Amniotic epithelial cell (primary cell): ENCODE measurements at places on chromosomes 6 and 20.
A peak's percentile ranks its signal among the peaks of the same experiment; 100 is the strongest.

DNA sequence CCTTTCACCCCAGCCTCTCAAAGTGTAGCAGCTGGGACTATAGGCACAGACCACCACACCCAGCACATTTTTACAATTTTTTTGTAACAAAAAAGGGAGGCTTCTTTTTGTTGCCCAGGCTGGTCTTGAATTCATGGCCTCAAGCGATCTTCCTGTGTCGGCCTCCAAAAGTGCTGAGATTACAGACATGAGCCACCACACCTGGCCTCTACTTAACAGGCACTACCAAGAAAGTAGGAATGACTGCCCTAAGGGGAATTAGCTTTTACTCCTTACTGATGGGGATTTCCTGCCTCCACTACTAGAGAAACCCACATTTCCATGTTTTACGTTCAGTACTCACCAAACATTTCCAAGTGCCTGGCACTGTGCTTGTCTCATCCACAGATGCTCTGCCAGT, 109.6 kb downstream of the CARMIL1 start:
- DNase-seq = no peak

GRCh38 chr6:94217836-94218235, 798.5 kb upstream of the EPHA7 start:
- no peak for DNase-seq

DNA sequence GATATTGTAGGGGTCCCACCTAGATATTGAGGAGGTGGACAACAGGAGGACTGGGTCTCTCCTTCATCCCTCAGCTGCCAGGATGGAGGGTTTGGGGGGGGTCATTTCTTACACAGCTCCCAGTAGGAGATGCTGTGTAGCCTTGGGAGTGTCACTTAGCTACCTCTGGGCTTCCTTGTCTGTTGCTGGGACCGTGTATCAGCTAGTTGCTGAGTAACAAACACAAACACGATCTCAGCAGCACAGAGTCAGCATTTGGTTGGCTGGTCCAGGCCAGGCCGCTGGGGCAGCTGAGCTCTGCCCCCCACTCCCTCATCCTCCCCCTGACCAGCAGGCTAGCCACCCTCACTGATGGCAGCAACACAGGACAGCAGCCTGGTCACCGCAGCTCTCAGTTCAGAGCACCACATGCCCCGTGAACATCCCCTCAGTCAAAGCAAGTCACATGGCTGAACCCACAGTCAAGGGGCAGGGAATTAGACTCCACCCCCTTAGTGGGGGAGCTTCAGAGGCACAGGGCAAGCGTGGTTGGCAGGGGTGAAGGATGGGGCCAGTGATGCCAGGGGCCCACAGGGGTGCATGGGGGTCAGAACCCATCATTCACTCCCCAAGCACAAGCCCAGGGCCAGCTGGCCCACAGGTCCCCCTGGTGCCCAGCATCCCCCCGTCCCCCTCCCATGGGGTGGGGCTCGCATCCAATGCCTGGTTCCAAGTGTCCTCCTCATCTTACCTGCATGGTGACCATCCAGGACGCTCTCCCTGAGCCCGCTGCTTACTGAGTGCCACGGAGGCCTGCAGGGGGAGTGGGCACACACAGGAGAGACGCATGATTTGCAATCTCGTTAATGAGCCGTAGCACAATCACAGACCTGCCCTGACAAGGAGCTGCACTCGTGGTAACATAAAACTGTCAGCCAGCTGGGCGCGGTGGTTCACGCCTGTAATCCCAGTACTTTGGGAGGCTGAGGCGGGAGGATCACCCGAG, 112.4 kb downstream of the TAF4 start:
- no peak for DNase-seq

DNA sequence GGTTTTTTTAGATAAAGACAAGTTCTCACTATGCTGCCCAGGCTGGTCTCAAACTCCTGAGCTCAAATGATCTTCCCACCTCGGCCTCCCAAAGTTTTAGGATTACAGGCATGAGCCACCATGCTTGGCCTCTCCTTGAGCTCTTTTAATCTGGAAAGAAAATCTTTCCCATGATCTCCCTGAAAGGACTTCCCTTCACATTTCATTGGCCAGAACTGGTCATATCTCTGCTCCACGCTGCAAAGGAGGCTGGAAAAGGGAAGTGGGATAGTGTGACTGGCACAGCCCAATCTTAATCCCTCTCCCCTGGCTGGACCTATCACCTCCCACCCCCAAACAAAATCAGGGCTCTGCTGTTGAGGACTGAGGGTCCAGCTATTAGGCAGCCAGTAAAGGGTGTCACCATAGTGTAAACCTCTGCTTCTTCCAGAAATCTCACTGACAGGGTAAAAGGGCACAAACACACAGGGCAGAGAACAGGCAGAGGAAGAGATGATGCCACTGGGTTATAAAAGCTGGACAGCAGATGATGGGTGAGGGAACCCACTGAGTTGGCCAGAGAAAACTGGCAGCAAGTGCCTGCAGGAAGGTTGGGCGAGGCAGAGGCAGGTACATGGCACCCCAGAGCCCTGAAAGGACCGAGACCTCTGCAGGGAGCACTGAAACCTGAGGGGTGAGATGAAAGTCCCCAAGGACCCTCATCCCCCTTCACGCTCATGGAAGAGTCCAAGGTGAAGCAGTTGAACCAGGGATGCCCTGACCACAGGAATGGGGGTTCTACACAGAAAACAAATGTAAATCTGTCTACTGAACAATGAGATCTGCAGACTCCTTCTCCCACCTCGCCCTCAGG, 83.1 kb upstream of the PTPN1 start:
- DNase-seq = peak; percentile 61
